ENCODE measurements at places on chromosomes 7 and 10.

DNA sequence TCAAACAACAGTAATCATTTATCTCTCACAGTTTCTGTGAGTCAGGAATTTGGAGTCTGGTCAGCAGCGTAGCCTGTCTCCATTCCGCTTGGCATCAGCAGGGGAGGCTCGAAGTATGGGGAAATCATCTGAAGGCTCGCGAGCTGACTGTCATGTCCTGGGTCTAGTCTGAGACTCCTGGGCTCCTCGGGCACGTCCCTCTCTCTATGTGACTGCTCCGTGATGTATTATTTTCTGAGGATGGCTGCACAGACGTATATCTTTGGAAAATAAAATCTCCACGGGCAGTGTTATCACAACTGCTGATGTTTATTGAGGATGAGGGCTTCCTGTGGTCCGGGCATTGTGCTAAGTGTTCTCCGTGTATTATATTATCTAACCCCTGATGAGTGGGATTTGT lies 23.3 kb upstream of the PCGF5 start:
- DNase-seq: no peak

DNA sequence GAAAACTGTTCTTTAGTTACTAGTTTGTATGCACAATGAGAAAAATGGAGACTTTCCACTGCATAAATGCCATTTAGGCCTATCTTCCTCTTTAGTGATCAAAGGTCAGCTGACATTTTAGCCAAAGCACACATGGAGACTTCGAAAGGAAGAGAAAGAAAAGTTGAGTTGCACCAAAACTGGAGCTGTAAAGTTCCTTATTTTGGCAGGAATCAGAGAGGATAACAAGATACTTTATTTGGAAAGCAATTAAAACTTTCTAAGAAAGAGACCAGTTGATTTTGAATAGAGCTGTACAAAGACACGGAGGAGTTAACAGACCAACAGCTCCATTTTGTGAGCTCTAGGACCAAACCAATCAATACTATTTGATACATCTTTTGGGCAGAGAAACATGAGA lies 14.2 kb downstream of the ENTPD7 start:
- DNase-seq: no peak

DNA sequence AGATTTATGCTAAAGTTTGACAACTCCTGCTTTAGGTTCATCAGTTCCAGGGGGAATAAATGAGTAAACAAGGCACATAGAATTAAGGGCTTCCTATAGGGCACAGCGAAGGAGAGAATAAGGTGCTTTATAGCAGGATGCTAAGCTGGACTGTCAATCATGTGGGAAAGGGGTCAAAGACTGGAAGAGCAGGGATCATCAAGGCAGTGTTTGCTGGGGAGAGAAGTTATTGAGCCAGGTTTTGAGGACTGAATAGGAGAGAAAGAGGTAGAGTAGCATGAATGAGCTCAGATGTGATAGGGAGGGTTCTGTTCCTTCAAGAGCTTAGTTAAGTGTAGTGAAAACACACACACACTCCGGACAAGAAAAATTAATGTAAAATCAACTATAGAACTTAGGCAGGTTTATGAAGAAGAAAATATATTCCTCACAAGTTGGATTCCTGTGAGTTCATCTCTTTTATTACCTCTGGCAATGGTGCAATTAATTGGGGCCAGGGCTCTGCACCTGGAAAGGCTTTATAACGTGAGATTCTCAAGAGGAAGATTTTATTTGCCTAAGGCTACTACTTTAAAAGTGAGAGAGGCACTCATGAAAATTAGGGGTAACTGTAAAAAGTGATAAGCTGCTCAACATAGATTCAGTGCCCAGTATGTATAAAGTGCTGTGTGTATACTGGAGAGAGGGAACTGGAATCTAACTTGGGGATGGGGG lies 222.4 kb downstream of the AUTS2 start:
- DNase-seq: no peak

- DNase-seq: no peak
Measured at GRCh38 chr7:46786221-46786954, 795.5 kb downstream of the TNS3 start.

DNA sequence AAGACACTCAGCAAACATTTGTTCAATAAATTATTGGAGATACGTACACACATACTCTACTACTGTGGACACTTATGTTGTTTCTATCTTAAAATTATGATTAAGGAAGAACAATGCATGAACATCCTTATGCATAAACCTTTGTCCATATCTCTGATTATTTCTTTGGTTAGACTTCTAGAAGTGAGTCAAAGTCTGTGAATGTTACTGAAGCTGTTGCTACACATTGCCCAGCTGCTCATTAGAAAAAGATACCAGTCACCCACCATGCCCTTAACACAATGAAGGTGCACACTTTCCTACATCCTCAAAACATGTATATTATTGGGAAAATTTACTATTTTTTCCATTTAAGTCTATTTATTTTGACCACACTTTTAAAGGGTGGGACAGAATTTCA lies 1.4 kb upstream of the CLRN3 start:
- no peak for DNase-seq

- no peak for DNase-seq
Measured at GRCh38 chr10:133173860-133174640, 14.0 kb downstream of the KNDC1 start.

DNA sequence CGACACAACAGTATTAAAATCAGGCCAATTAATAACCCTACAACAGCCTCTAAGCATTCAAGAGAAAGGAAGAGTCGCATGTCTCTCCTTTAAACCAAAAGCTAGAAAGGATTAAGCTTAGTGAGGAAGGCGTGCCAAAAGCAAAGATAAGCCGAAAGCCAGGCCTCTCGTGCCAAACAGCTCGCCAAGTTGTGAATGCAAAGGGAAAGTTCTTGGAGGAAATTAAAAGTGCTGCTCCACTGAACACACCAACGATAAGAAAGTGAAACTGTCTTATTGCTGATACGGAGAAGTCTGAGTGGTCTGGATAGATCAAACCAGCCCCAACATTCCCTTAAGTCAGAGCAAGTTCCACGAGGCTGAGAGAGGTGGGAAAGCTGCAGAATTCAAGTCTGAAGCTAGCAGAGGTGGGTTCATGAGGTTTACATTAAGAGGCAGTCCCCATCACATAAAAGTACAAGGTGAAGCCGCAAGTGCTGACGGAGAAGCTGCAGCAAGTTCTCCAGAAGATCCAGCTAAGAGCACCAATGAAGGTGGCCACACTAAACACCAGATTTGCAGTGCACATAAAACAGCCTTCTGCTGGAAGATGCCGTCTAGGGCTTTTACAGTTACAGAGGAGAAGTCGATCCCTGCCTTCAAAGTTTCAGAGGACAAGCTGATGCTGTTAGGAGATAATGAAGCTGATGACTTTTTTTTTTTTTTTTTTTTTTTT lies 194.8 kb downstream of the MAD1L1 start:
- DNase-seq: no peak

DNA sequence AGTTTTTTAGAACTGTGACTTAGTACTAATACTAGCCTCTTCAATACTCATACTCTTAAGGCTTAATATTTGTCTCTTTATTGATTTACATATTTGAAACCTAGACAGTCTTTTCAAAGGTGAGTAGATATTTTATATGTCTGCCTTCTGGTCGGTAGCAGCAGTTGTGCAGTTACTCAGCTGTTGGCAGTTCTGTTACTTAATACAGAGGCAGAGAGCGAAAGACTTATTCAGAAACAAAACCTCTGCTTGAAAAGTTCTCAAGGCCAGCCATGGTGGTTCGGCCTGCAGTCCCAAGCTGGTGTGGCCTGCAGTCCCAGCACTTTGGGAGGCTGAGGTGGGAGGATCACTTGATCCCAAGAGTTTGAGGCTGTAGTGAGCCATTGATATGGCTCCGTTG lies 84.2 kb downstream of the AUTS2 start:
- no peak for DNase-seq

DNA sequence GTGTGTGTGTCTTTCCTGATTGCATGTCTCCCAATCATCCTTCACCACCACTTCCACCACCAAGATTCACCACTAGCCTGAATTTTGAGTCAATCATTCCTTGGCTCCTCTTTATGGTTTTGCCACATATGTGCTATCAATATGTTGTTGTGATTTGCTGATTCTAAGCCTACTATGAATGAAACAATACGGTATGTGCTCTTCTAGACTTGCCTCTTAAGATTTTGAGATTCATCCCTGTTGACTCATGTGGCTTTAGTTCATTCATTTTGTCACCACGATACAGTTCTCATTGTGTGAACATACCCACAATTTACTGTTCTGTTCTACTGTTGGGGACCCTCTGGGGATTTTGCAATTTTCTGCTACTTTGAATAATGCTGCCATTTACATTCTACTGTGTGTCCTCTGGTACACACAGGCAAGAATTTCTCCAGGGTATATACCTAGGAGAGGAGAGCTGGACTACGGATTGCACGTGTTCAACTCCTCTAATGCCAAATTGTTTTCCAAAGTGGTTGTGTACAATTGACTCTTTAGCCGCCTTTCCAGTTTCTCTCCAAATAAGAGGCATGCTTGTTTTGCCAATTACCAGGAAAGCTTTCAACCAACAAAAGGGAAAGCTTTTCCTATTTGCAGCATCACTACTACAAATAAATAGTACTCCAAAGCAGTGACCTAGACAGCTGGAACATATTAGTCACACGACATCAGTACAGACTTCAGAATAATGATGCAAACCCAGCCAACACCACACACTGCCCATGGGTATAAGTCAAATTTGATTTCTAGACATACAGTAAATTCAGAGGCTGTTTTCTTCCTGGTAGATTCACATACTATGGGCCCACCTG lies 30.0 kb downstream of the SGMS1 start:
- peak; percentile 37 for DNase-seq

DNA sequence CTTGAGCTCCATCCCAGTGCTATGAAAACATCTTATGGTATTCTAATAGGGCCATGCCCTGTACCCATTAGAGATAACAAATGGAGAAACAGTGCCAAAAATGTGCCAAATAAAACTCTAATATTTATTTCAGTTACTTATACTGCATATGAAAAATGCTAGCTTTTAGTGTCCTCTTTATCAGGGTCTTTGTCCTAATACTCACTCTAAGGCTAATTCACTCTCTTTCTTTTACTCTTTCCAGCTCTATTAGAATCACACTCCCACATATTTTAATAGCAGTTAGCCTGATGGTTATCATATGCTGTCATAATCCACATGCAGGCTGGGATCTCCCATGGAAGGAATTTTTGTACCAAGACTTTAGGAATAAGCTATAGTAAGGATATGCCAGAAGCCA lies 408.4 kb downstream of the ETV1 start:
- DNase-seq: no peak

DNA sequence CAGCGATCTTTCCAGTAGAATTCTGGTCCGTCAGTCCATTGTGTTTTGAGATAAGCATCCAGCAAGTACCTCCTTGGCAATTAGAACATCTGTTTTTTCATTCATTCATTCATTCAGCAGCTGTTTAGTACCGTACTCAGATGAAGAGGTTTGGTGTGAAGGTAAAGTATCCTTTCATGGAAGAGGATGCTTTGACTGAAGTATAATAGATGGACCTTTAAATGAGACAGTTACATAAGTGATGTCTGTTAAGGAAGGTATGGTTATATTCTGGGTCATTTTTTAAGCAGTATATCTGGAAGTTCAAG lies 1.2 kb downstream of the MAPK8 start:
- peak; percentile 36 for DNase-seq

- DNase-seq: no peak
Measured at GRCh38 chr7:25994433-25994994, 157.5 kb upstream of the NFE2L3 start.

- DNase-seq: no peak
Measured at GRCh38 chr7:65250697-65251395, 122.8 kb upstream of the ZNF92 start.

- DNase-seq: no peak
Measured at GRCh38 chr10:77338143-77338542, 299.5 kb downstream of the KCNMA1 start.

GRCh38 chr7:74617180-74617744 lies 40.3 kb upstream of the GTF2I start:
- DNase-seq: no peak

- DNase-seq: peak; percentile 56
Measured at GRCh38 chr10:61901829-61902444, 438 bp downstream of the ARID5B start.

GRCh38 chr10:128574581-128575210 lies 448.5 kb upstream of the MKI67 start:
- no peak for DNase-seq

GRCh38 chr7:15667991-15668390 lies 18.5 kb downstream of the MEOX2 start:
- no peak for DNase-seq

- DNase-seq: peak; percentile 63
Measured at GRCh38 chr7:105399043-105399725, 10.5 kb upstream of the SRPK2 start.

DNA sequence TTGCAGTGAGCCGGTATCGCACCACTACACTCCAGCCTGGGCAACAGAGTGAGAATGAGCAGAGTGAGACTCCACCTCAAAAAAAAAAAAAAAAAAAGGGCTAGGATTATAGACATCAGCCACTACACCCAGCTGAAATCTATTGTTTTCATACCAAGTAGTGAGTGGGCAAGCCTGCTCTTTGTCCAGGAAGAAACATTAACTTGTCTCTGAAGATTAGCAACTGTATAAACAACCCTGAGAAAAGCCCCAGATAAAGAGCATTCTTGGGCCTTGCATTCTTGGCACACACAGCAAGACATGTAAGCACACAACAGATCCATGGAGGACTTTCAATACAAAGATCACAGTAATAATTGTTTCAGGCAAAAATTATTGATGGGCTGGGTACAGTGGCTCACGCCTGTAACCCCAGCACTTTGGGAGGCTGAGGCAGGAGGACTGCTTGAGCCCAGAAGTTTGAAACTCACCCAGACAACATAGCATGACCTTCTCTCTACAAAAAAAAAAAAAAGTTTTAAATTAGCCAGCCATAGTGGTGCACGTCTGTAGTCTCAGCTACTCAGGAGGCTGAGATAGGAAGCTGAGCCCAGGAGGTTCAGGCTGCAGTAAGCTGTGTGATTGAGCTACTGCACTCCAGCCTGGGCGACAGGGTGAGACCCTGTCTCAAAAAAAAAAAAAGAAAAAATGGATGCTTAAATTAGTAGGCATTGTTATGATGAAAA lies 4.4 kb downstream of the PSPH start:
- DNase-seq: no peak

DNA sequence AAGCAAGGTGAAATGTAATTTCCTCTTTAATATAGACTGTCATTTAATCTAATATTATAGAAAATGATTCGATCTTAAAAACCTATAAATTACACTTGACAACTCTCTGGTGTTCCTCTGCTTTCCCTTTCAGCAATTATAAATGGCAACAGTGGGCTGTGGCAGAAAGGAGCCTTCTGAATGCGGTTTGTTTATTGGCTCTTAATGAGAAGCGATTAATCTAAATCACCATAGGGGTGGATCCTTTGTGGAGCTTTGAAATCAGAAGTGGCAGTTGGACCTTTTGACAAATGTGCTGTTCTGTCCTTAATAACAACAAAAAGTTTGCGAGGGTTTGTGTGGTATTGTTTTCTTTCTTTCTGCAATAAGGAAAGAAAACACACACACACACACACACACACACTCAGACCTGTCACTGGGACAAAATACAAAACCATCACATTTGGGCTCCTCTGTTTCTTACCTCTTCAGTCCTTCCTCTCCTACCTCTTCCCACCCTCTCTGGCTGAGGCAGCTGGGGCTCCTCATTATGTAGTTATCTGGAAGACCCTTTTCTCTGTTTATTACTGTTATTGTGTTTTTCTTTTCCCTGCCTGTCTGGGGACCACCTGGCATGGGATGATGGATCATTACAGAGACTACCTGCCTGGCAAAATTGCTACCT lies 316.2 kb downstream of the SORCS3 start:
- DNase-seq: no peak

All from RKO (cell line).